AG08395 (cell line): ENCODE measurements at places on chromosomes 4 and X.

- peak; percentile 55 for DNase-seq
These were observed 16.7 kb downstream of the IRF2 start for GRCh38 chr4:184457535-184458249.

GRCh38 chr4:27020203-27020602 is 159.6 kb downstream of the STIM2 start:
- DNase-seq: no peak

GRCh38 chrX:78375894-78376293 is 48.5 kb upstream of the CYSLTR1 start:
- DNase-seq: no peak

DNA sequence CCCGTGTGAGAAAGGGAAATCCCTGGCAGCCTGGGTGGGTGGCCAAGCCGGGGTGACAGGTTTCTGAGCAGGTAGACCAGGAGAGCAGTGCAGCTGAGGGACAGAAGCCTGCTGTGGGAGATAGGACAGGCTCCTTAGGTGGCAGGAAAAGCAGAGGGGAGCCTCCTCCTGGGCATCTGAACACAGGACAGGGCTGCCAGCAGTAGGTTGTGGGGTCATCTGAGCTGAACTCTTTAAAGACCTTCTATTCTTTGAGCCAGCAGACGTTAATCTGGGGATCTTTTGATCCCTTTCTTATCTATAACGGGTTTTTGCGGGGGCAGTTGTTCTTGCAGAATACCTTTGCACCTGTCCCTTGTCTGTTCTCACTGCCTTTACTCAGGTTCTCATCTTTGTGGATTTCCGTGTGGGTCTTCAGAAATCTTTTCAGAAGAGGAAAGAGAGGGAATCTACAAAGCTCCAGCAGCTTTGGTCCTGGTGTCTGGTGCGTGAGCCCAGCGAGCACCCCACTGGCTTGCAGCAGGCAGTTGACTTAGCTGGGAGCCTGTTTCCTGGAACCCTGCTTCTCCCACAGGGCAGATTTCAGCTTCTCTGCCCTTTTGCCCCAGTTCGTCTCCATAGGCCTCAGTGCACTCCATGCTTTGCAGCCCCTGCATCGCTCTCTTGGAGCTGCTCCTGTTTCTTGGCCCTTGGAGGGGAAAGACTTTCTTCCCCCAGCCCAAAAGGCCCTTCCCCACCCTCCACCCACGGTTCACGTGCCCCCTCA is 35.8 kb upstream of the TADA2B start:
- DNase-seq: no peak

- DNase-seq: no peak
These were observed 842.2 kb downstream of the STIM2 start for GRCh38 chr4:27702730-27703431.

DNA sequence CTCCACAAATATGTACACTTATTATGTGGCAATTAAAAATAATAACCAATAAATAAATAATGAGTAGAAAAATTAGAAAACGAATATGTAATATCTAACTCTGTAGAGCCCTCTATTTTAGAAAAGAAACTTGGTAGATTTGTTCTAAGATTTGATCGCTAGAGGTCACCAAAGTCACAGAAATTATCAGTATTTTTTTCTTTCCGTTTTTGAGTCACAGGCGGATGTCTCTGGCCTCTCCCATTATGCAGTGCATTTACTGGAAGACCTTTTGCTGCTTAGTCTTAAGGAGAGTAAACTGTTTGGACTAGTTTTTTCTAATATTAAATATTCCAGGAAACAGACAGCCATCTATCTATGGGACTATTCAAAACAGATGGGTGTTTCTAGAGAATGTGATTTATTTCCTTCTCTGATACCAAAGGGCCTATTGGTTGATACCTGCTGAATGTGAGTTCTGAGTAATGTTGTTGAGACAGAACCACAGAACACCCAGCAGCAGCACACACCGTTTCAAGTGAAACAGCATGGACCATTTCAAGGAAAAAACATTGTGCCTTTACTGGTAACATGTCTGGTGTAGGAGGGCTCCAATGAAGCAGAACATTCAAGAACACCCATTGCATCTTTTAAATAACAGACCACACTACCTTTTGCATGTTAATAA is 34.0 kb upstream of the GYPA start:
- peak; percentile 65 for DNase-seq

GRCh38 chr4:184644553-184645307 is 4.5 kb downstream of the CASP3 start:
- no peak for DNase-seq

DNA sequence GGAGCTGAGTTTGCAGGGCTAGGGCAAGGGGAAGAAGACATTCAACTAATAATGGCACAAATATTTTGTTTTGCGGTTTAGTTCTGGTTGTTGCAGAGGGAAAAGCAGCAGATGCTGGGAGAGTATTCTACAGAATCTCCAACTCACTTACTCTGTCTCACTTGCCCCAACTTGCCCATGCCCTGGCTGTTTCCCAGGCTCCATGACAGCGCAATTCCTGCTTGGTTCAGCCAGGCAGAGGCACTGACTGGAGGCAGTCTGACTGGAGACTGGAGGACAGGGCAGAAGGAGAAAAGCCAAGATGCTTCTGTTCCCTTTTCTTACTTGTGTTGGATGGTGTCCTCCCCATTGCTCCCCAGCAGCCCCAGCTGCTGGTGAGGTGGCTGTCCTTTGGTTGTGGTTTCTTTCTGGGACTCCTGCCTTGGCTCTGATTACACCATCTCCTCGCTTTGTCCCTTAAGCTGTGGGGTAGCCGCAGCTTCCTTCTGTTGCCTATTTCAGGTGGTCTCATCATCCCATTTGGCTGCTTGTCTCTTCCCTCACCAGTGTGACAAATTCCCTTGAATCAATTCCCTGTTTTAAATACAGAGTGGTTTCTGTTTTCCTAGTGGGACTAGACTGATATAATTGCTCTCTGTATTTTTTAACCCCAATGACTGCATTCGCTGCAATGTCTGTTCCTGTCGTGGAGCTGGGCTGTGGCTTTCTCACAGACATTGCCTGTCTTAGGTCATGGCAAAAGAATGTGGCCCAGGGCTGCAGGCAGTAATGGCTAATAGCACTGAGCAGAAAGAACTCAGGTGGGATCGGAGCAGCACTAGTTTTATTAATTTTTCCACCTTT is 24.2 kb upstream of the RASL11B start:
- peak; percentile 72 for DNase-seq

DNA sequence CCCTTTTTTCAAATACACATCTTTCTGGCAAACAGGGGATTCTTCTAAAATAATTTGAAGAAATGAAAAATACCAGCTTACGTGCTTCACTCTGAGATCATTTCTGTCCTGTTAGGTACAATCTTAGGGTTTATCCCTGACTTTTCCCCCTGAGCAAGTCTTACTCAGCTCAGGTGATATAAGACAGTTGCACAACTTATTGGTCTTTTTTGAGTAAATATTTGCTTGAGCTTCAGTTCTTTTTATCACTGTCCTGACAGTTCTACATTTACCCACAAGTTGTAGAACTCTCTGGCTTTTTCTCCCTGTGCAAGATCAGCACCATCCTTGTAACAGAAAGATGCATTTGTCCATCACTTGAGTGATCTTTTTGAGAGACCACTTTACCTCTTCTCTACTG is 84.9 kb downstream of the MID1IP1 start:
- DNase-seq: no peak

GRCh38 chr4:78004270-78004669 is 52.9 kb upstream of the FRAS1 start:
- no peak for DNase-seq

- DNase-seq: no peak
These were observed 29.5 kb downstream of the SMPX start for GRCh38 chrX:21728276-21728968.

DNA sequence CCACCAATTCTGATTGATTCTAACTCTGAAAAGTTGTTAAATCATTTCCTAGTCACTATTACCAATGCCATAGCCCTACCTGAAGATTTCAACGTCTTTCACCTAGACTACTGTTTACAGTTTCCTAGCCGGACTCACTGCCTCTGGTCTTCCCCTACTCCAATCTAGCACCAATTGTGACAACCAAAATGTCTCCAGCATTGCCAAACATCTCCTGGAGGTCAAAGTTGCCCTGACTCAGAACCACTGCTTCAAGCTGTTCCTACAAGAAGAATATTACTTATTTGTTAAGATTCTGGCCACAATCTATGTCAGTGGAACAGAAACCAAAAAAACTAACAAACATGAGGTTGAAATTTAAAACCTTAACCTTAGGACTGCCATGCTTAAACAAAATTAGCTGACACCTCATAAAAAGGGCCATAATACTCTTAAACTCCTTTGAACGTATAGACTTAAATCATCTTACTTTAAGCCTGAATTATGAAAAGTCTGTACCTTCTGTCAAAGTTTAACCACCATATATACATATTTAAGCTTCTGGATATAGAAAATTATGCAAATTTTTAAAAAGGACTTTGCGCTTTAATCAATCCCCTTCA is 2.1 kb downstream of the PDS5A start:
- DNase-seq: no peak

- no peak for DNase-seq
These were observed 81.5 kb upstream of the SMIM10 start for GRCh38 chrX:134909261-134909660.

GRCh38 chr4:38650133-38650532 is 13.9 kb upstream of the KLF3 start:
- DNase-seq: no peak

- no peak for DNase-seq
These were observed 100.7 kb upstream of the FAM9C start for GRCh38 chrX:13144927-13145655.

GRCh38 chrX:100328351-100328750 is 81.7 kb downstream of the PCDH19 start:
- DNase-seq: no peak

GRCh38 chr4:14896656-14897175 is 105.6 kb upstream of the CPEB2 start:
- DNase-seq: no peak

- DNase-seq: no peak
These were observed 1478.4 kb downstream of the TECRL start for GRCh38 chr4:62930884-62931283.

GRCh38 chr4:75002381-75002780 is 69.5 kb downstream of the PARM1 start:
- no peak for DNase-seq

DNA sequence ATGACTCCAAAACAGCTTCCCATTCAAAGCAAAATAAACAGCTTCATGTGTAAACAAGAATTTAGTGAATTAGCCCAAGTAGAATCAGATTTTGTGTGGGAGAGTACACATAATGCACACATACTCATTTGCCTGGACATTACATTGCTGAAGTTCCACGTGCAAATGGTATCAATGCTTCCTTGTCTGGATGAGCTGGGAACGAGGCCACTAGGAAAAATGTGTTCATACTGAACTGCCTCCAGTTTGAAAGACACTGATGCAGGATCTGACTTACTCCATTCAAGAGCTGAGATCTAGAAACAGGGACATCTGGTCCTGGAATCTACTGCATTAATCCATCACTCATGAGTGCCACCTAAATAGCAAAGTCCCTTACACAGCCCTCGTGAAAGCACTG is 228.0 kb downstream of the APBB2 start:
- no peak for DNase-seq

GRCh38 chrX:23575281-23575680 is 92.0 kb upstream of the PRDX4 start:
- no peak for DNase-seq

DNA sequence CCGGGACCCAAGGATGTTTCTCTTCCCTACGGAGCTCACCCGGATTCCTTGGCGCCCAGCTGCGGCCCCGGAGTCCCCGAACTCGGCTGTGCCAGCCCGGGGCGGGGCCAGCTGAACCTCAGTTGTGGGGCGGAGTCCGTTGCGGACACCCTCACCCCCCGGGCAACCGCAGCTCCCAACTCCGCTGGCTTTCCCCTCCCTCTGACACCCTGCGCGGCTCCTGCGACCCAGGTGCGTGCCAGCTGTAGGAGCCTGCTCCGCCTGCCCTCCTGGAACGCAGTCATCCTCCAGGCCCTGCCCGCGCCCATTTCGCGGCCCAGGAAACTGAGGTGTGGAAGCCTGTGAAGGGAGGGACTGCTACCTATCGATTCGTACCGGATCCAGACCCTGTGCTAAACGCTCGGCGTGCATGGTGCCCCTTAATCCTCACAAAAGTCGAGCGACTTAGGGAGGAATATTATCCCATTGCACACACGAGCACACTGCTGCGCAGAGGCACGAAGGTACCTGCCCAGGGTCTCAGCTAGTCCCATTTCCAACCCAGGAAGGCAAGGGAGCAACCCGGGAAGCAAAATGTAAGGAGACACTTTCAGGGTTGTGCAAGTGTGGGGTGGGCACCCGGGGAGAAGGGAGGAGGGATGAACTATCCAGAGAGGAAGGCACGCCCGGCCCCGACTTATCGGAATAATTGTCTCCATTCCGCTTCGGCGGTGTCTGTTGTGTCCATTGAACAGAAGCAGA is 12.3 kb downstream of the MSX1 start:
- no peak for DNase-seq

DNA sequence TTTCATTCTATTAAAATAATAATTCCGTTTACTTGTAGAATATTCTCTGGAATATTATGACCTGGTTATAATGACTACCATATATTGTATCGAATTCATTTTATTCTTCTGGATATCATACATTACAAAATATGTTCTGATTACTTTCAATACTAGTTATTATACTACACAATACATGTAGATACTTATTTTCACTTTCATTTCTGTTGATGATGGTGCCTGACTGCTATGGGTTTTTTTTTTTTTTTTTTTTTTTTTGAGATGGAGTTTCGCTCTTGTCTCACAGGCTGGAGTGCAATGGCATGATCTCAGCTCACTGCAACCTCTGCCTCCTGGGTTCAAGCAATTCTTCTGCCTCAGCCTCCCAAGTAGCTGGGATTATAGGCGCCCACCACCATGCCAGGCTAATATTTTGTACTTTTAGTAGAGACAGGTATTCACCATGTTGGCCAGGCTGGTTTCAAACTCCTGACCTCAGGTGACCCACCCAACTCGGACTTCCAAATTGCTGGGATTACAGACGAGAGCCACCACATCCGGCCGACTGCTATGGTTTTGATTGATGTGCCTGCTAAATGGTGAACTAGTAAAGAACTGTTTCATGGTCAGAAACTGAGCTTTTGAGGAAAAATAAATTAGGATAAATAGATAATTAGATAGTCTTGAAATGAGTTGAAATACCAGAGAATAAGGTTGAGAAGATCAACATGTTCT is 39.5 kb downstream of the PCDH10 start:
- DNase-seq: no peak

- DNase-seq: no peak
These were observed 3.4 kb upstream of the HMX1 start for GRCh38 chr4:8874896-8875680.

DNA sequence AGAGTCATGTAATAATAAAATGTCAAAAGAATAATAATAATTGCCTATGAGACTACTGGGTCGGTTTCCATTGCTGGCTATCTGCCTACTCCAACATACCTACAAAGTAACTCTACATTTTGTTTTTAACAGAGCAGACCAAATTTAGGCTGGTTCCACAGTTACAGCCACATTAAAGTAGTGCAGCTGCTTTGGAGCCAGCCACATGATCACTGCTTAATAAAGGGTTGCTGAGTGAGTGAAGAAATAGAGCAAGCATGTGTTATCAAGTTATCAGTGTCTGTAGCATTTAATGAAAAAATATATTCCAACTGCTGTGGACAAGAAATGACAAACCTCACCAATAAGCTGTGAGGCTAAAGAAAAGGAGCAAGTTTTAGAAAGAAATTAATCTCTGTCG is 782.3 kb downstream of the PCDH18 start:
- no peak for DNase-seq
